Activated naive CD4-positive, alpha-beta T cell (primary cell): ENCODE measurements at places on chromosomes 11 and 22.

GRCh38 chr11:33848717-33849390 is 43.0 kb downstream of the LMO2 start:
- no peak for DNase-seq

GRCh38 chr11:45578316-45578715 is 87.1 kb downstream of the CHST1 start:
- no peak for DNase-seq

GRCh38 chr11:123069908-123070821 is 8.2 kb upstream of the HSPA8 start:
- no peak for DNase-seq

DNA sequence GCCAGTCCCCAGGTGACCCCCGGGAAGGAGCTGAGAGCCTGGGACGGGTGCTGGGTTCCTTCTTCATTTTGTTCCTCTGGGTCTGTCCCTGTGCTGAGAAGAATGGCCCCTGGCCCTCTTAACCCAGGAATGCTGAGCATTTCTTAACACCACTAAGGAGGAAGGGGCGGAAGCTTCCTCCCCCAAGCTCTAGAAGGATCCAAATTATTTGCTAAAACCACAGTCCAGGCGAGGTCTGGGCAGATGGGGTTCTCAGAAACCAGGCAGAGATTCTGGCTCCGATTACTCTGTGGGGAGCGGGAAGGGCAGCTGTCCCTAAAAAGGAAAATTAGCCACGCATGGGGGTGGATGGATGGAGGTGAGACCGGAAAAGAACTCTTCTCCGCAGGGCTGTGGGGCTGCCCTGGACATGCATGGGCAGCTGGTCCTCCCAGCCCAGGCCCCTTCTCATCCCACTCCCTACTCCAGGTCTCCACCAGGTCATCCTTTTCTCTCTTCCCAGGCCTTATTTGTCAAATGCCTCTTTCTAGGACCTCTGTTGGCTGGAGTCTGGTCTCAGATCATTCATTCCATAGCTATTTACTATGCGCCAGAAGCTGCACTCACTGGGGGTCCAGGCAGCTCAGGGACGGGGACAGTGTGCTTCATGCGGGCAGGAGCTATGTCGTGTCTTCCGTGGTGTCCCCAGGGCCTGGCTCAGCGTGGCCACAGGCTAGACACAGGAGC is 45.0 kb upstream of the MYH9 start:
- no peak for DNase-seq

DNA sequence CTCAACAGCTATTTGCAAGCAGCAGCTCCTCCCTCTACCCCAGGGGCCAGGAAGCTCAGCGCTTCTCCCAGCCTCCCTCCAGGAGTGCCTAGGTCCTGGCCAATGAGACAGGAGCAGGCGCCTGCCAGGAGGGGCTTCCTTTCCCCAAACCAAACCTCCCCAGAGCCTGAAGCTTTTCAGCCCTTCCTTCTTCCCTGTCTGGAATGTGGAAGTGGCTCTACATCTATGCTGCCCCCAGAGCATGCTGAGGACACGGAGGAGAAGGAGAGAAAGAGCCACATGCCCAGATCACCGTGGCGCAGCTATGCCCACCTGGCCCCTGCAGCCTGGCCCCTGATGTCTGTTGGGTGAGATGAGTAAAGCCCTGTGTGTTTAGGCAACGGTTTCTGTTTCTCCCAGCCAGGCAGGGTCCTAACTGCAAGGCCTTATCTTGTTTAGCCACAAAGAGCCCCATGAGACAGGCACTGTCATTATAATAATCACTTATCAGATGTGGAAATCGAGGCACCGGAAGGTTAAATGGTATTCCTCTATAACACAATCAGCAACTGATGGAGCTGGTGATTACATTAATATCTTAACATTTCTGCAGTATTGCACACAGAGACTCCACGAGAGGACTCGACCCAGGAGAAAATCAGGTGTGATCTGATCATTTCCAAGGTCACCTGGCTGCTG is 315.8 kb downstream of the CTTN start:
- DNase-seq, result no peak

DNA sequence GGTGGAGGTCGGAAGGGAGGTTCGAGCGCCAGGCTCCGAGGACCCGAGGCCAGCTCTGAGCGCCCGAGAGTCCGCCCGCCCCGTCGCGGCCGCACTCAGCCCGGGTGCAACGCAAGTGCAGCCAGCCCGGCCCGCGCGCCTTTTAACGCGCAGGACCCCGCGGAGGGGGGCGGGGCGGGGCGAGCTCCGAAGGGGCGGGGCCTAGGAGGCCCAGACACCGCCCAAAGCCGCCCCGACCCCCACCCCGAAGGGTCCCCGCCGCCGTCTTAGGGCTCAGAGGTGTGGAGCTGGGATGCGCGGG is at the start of gene PHOX2A:
PHOX2A (minus strand) TSS at position 117 of the 301 bp plus-strand sequence. CDS start 172 bp downstream, outside the sequence.
- no peak for DNase-seq

DNA sequence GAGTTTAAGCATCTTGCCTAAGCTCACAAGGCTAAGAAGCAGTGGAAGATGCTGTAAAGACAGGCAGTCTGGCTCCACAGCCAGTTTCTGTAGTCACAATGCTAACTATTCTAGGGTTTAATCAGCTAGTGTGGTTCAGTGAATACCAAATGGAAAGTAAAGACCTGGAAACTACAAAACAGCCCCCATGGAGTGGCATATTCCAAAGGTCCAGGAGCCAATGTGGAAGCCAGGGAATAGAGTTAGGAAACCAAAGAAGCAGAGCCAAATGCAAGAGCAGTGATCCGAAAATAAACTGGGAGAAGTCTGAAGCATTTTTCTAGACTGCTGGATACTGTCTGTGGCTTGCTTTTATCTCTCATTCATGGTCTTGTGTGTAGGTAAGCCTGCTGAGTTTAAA is 731.2 kb upstream of the ANO5 start:
- DNase-seq, result no peak

DNA sequence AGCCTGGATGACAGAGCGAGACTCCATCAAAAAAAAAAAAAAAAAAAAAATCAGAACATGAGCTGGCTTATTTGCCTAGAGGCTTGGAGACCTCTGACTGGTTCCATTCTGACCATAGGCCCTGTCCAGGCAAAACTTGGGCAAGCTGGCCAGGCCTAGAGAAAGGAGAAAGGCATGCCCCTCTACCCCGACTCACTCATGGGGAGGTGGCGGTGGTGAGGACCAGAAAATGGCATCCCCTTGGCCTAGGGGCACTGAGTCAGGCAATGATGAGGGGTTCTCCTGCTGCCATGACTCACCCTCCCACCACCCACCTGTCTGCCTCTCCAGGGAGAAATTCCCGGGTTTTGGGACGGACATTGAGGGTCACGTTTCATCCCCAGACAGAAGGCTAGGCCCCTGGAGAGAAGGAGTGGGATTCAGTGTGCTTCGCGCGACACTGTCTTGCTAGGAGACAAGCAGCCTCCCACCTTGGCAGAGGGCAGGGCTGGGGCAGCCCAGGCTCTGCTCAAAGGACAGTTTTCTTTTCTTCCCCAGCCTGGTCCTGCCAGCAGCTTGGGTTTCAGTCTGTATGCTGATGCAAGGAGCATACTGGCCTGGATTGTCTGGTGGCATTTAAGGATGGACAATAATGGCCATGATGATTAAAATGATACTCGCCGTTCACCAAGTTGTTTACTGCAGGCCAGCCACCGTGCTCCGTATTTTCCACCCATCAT is 17.2 kb downstream of the TOB2 start:
- DNase-seq, result no peak

DNA sequence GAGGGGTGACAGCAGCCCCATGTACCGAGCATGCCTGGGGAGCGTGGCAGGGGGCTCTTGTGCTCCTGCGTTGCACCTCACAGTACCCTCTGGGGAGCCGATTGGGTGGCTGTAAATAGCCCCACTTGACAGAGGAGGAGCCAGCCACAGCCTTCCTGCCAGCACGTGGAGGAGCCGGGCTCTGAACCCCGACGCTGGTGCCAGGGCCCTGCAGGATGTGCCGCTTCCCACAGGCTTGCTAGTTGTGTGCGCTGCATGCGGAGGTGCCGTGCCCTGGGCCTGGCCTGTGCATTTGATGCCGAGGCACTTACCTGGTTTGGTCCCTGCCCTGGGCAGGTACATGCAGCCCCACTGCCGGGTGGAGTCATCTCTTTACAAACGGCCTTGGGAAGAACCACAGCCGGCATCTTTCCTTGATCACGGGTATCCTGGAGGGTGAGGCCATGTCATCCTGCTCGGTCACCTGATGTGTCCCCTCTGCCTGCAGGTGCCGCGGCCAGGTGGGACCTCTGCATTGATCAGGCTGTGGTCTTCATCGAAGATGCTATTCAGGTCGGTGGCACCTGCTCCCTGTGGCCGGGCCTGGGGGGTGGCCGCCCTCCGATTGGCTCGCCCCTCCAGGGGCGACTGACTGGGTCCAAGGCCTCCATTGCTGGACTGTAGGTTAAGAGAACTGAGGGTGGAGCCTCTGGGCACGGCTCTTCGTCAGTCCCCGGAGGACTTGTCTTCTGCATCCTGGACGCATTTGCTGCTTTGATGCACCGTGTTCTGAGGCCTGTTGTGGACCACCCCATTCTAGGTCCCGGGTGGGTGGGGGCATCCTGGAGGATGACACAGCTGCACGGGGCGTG is 5.0 kb downstream of the TPCN2 start:
- no peak for DNase-seq

GRCh38 chr11:225734-226453 is 10.2 kb downstream of the SIRT3 start:
- no peak for DNase-seq

DNA sequence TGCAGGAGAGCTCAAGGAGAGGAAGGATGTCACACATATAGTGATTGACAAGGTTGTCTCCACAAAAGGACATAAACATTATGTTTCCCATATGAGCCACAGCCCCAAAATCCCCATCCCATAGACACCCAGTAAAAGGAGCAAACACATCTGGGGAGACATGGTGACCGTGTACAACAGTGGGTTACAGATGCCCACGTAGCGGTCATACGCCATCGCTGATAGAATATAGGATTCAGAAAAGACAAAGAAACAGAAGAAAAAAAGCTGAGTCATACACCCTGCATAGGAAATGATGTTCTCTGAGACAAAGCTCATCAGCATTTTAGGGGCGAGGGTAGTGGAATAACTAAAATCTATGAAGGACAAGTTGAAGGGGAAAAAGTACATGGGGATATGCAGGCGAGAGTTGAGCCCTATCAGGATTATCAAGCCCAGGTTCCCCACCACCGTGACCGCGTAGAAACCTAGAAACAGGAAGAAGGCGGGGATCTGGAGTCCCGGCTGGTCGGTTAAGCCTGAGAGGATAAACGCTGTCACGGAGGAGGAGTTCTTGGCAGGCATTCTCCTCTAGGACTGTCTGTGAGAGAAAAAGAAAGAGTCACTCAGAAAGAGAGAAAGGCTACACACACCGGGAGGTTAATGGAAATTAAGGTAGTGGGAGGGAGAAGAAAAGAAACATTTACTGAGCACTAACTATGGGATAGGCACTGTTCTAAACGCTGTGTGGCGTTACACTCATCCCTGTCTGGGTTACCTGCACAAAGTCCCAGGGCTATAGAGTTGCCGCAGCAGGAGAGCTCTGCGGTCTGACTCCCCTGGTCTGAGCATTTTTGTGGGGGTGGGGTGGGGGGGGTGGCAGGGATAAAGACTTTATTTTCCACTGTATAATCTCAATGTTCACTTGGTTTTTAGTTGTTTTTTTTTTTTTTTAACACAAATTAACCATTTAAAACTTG is 36.1 kb upstream of the OR8B8 start:
- DNase-seq, result no peak

DNA sequence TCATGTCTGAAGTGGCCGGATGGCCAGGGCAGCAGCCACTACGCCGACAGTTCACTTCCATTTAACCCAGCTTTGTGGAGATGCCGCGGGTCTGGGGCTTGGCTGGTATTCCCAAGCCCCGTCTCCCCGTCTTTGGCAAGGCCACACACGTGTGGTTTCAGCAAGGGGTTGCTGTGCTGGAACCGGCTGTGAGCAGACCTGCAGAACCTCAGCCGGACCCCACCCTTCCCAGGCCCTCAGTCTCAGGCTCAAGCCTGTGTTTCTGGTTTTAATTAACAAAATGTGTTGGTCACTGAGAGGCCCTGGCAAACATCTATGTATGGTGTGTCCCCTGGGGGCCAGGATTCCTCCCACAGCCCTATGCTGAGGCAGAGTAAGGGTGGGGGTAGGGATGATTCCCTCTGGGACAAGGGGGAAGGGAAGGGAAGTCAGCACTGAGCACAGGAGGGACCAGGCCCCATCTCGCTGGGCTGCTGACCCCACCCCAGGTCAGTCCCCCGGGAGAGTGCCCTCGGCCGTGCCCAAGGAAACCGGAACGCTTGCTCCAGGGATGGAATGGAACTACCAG is 9.3 kb downstream of the OSBPL5 start:
- no peak for DNase-seq

DNA sequence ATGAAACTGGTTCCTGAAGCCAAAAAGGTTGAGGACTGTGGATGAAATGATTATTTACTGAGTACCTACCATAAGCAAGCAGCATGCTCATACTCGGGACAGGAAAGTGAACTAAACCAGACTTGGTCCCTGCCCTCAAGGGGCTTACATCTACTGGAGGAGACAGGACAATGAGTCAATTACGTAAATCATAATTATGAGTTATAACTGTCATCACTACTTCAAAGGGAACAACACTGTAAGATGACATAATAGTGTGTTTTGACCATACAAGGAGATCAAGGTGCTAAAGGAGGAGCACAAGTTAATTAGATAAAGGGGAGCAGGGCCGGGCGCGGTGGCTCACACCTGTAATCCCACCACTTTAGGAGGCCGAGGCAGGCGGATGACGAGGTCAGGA is 2.5 kb downstream of the FAM227A start:
- no peak for DNase-seq

DNA sequence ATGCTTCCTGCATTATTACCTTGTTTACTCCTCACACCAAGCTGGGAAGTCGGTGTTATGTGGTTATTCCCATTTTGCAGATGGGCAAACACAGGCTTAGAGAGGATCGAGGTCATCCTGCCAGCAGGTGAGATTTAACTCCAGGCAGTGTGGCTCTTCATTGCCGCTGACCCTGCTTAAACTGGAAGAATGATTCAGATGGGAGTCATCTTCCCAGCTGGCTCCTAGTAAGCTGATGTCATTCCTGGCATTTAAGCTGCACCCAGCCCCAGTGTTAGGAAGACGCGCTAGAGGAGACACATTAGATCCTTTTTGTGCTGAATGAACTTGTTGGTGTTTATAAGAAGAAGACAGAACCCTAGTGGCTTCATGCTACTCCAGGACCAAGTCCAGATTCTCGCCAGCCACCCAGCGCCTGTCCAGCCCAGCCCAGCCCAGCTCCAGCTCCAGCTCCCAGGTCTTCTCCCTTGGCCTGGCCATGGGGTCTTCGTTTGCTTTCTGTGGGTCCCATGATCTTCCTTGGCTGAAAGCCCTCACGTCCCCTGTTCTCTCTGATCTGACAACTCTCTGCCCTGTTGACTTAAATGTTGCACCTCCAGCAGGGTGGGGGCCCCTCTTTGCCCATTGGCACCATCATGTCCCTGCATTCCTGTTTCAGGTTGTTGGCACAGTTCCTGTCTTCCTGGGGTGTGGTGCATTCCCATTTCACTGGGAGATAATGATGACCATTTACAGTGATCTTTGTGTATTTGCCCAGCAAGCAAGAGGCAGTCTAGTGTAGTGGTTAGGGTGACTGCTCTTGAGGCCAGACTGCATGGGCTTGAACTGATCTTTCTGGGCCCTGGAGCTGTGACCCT is 13.6 kb downstream of the PARVB start:
- no peak for DNase-seq
